ENCODE measurements at places on chromosomes 5 and 9.

DNA sequence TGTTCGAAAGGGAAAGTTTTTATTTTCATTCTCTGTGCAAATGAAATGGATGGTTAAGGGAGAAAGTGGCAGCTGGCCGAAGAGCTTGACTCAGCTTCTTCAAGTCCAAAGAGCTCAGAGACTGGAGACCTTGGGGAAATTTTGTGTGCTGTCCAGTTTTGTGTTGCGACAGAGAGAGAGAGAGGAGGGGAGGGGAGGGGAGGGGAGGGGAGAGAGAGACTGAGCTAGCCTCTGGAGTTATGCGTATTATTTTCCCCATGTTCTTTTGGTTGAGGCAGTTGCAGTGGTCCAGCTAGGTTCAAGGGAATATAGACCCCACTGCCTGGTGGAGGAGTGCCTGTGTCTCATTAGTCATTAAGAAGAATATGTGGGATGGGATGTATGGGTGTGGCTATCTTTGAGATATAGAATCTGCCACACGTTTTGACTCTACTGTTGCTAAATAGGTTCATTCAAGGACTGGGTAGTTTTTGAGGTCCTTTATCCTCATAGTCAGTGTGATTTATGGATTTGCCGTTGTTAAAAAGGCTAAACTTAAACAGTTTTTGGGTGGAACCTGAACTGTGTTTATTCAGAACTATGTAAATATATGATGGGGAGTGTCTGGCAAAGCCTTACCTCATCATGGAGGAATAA is 69.7 kb downstream of the ARHGAP26 start:
- no peak for DNase-seq

DNA sequence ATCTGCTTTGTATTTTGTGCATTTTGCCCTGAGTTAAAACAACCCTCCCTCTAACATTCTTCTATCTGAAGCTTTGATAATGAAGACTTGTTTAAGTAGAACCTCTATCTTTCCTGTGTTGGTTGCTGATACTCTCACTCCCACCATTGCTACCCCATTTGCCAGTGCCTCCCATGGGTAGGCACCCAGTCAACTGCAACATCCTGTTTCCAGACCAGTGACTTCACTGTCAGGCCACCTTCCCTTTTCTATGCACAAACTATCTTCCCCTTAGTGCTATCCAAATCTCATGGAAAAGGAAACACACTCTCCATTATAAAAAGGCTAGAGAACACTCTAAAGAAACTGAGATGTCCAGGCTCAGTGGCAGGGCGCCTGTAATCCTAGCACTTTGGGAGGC is 5.6 kb upstream of the IARS1 start:
- DNase-seq, result no peak

GRCh38 chr9:26237256-26237655 is 559.0 kb upstream of the TUSC1 start:
- no peak for DNase-seq

GRCh38 chr9:112914524-112914923 is 23.8 kb upstream of the SLC46A2 start:
- no peak for DNase-seq

DNA sequence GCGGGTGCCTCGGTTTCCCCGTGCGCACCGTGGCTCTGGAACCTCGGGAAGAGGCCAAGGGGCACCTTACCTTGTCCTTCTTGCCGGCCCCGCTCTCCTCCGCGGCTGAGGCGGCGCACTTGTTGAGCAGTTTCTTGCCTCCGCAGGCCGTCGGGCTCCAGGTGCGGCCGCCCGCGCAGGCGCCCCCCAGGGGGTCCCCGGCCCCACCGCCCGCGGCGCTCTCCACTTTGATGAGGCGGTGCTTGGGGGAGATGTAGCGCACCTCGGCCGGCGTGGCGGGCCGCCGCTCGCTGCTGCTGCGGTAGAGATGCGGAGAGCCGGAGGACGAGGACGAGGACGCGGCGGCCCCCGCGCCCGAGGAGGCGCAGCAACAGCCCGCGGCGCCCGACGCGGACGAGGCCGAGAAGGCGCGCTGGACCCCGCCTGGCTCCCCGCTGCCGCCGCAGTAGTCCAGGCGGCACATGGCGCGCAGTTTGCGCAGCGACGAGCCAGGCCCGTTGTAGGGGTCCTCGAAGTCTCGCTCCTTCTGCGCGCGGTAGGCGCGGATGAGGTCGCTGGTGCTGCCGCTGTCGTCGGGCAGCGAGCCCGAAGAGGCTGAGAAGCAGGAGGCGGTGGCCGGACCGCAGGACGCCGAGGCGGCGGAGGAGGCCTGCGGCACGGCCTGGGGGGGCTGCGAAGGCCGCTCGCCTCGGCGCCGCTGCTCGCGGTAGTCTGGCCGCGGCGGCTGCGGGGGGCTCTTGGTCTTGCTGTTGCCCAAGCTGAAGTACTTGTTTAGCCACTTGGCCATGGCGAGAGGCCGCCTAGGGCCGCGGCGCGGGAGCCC is 957 bp downstream of the SHB start:
- no peak for DNase-seq

- DNase-seq, result no peak
Measured at GRCh38 chr5:122789461-122790171, 14.7 kb downstream of the SNX2 start.

DNA sequence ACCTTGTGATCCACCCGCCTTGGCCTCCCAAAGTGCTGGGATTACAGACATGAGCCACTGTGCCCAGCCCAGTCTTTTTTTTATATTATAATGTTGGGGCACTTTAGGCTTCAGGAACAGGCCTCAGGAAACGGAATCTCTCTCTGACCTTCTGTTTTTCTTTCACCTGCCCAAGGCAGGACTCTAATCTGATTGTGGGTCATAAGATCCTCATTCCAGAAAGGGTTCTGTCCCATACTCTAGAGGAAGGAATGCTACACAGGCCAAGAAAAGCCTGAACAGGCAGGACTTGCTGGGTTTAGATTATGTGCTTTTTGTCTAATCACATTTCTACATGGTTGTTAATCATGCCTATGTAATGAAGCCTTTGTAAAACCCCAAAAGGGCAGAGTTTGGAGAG is 1.8 kb upstream of the CCL28 start:
- DNase-seq, result no peak

- no peak for DNase-seq
Measured at GRCh38 chr9:120861935-120862334, 15.1 kb downstream of the PHF19 start.

DNA sequence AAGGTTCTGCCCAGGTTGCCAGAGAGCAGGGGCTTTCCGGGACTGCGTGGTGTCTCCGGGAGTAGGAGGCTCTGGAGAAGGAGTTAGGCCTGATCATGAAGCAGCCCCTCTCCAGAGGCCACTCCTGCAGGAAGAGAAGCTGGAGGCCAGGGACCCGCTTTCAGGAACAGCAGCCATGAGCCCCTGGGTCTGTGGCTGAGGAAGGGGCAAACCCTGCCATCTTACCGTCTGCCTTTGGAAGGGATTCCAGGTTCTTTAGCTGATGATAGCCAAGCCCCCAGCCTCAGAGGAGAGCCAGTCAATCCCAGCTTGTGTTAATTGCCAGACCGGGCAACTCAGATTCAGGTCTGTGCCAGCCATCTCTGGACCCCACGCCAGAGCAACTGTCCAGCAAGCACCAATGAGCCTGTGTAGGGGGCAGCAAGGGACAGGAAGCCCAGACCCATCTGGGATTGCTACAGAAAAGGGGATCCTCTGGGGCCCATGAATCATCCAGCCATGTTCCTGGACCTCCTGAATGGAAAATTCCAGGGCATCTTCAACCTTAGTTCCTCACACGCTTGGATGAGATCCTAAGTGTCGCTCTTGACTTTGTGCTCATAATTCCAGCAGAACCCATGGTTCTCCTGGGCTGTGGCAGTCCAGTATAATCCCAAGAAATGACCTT is 42.7 kb upstream of the MVB12B start:
- DNase-seq, result no peak

- DNase-seq, result no peak
Measured at GRCh38 chr5:68762201-68762600, 331.6 kb upstream of the SLC30A5 start.

DNA sequence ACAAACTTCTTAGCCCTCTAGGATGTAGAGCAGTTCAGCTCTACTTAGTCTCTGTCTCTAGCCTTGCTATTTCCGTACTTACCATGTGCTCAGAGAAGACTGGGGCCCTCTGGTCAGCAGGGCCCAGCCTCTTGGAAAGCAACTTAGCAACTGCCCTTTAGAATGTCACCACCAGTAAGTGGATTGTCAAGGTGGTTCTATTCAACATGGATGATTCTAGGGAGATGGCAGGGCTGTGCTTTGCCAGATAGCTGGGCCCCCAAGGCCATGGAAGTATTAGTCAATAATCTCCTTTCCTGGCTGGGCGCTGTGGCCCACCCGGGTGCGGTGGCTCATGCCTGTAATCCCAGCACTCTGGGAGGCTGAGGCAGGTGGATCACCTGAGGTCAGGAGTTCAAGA is 177.6 kb upstream of the MVB12B start:
- DNase-seq, result no peak
